ENCODE measurements at places on chromosomes 2 and 18.

- no peak for DNase-seq
Observed at GRCh38 chr18:76925501-76925900, 103.1 kb downstream of the ZNF236 start.

DNA sequence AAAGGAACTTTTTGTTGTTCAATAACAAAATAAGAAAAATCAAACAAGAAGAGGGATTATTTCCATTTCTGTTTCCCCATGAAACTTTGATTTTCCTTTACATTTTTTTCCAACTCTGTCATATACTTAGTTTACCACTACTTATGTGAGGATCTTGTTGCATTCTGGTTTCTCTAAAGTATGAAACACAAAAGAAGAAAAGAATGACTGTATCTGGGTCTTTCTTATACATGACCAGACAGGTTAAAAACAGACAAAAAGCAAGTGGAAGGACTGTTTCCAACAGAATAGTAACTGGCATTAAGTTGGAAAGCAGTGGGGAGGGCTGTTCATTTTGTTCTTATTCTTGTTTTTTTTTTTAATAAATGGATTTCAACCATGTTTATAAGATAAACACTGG lies 1207.8 kb upstream of the FAM98A start:
- DNase-seq = no peak

GRCh38 chr2:99279969-99280695 lies 20.9 kb downstream of the LYG1 start:
- no peak for DNase-seq

DNA sequence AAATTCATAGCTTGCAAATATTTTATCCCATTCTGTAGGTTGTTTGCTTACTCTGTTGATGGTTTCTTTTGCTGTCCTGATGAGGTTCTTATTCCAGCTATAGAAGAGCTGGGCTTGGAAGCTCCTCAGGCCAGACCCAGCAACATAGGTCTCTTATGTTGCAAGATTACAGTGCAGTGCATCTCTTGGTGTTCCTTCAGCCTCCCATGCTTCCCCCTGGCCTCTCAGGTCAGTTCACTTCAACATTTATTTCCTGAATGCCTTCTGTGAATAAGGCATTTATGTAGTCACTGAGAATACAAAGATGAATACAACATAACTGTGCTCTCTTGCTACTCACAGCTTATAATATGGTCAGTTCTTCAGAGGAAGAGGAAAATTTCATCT lies 179.0 kb upstream of the SLC39A10 start:
- DNase-seq = no peak

DNA sequence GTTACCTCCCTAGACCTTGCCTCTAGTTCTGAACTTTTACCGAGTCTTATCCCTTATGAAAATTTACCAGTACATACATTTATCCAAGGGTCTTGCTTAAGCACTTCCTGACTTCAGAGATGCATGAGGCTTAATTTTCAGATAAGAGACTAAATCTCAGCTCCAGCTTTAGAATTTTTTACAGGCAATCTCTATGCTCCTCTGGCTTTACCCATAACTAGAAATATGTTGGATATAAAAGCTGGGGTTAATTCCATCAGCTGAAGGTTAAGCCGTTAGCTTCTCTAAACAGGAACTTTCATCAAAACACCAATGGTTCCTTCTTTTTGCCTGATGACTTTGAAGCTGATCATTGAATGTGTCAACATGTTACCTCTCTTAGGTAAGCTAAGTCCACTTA lies 205.1 kb downstream of the GCA start:
- DNase-seq = no peak
